ENCODE measurements at places on chromosomes 3 and 15.

GRCh38 chr3:46710671-46711295, 6.9 kb downstream of the PRSS50 start:
- no peak for DNase-seq

DNA sequence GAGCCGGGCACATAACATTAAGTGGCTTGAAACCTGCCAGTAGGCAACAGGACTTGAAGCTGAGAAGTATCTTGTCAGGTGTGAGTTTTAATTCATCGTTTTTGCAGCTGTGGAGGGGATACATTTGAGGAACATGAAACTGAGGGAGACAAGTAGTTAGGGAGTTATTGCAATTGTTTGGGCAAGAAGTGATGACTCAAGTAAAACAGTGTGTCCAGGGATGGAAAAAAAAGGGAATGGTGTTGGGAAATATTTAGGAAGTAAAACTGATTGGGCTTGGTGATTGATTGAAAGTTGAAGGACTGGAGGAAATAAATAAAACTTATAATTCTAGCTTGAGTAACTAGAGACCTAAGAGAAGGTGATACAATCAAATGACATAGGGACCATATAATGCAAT, 85.5 kb downstream of the NCEH1 start:
- no peak for DNase-seq

- no peak for DNase-seq
These were observed 30.2 kb downstream of the CPNE4 start for GRCh38 chr3:132004571-132004970.

GRCh38 chr15:74762791-74763150, 14.1 kb downstream of the CYP1A2 start:
- DNase-seq = no peak

DNA sequence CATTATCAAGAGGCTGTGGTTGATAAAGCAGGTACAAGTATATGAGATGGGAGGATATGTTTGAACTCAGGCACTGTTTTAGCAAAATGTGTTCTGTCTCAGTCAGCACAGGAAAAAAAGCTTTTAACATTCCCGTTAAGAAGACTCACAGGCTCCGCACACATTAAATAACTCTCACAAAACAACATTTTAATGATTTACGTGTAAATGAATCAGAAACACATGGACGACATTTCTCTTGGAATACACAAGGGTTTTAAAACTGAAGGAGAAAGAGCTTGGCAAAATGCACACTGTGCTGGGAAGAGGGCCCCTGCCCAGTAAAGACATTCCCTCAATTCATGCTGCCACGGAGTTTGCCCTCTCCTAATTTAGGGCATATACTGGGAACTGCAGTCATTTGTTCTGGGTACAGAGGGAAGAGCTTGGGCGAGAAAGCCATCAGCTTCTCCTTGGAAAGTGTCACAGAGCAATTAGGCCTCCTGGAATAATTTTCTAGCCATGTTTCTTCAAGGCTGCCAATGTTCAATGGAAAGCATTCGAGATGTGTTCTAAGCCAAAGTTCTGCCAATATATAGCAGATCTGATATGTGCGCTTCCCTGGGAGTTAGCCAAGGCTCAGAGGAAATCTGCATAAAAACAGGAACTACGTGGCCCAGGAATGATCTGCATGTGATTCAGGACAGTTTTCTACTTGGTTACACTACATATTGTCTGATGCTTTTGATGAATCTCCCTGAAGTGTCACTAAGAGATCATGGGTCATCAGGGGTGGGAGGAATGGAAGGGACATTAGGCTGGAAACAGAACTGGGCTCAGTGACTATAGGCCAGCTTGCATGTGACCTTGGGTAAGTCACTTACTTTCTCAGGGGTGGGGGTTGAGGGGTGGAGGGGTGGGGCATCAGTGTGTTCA, 2.2 kb upstream of the MASP1 start:
- DNase-seq = no peak

GRCh38 chr3:149898771-149899170, 71.9 kb downstream of the PFN2 start:
- DNase-seq = no peak

GRCh38 chr3:9721015-9721699, 10.4 kb upstream of the BRPF1 start:
- DNase-seq = no peak

- no peak for DNase-seq
These were observed 23.2 kb downstream of the FBLN2 start for GRCh38 chr3:13571831-13572750.

- no peak for DNase-seq
These were observed 297.3 kb downstream of the DOCK3 start for GRCh38 chr3:50972029-50972428.

DNA sequence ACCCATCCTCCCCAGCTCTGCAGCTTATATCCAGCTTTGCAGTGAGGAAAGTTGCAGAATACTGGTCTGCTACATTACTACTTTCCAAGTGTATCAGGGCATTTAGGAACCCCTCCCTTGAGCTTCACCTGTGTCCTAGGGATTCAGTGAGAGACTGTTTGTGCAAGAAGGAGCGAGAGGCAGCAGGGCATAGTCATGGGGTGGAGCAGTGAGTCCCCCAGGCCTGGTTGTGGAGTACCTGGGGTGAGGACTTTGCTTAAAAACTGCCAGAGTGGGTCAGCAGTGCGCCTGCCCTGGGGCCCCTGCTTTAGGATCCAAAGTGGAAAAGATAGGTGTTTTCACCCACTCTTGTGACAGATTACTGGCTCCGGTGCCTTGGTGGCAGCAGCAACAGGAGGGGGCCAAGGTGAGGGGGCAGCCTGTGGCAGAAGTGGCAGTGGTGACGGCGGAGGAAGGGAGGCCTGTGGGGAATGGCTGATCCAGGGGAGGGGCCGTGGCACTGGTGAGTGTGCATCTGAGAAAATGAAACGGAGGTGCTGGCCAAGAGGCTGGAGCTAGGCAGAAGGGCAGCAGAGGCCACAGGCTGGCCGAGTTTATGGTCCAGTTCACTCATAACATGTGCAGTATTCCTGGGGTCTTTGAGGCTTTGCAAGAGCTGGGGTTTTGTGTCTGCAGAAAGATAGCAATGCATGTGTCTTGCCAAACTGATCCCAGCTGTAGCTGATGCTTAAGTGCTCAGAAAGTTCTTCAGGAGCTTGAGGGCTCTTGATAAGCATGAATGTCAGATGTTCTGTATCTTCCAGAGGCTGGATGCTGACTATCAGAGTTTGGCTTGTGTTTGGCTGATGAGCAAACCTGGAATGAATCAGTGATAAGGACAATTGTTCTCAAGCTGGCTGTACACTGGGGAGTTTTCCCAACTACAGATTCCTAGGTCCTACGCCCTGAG, 43.4 kb downstream of the GOLGA6A start:
- DNase-seq = no peak

DNA sequence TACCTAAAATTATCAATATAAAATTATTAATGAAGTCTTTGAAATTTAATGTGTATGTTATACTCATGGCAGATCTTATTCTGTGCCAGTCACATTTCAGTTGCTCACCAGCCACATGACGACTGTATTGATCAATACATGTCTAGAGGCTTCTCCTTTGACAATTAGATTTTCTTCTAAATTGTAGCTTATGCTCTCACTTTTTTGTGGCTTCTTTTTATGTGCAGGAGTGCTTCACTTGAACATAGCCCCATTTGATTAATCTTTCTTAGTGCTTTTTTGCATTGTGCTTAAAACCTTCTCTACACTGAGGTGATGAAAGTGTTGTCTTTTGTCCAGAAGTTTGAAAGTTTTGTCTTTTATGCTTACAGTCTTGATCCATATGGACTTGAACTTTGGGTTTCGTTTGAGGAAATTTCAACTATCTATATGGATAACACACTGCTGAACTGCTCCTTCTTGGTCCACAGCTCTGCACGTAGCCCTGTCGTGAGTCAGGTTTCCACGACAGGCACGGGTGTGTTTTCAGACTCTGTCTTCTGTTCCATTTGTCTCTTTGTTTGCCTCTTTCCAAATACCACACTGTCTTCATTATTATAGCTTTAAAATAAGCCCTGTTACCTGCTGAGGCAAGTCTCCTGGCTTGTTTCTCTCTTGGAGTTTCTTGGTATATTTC, 393.9 kb upstream of the CFAP20DC start:
- DNase-seq = no peak
